ENCODE measurements at places on chromosomes 4 and X.

- DNase-seq, result no peak
Observed at GRCh38 chr4:55329012-55329411, 17.0 kb upstream of the SRD5A3 start.

DNA sequence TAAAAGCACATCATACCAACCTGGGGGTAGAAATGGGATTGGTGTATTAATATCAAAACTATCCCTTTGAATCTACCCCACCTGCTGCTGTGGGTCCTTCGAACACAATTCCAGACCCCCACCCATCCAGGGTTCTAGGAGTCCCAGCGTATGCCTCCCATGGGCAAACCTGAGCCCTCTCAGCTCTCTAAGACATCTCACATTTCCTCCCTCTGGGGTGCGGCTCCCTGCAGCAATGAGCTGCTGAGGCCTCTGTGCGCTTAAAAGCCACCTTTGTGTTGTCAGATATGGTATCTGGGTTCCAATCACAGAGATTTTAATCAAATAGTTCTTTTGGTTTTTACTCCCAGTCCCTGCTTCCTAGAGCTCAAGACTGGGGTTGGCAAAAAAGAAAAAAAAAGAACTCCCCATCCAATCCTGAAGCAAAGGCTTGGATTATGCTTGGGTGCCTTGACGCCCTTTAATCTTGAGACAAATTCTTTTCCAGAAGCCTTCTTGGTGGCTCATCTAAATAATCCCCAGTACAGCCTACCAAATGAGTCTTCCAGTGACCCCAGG lies 37.5 kb upstream of the NOCT start:
- DNase-seq, result no peak

- DNase-seq, result no peak
Observed at GRCh38 chr4:173185847-173186510, 17.4 kb downstream of the GALNT7 start.

DNA sequence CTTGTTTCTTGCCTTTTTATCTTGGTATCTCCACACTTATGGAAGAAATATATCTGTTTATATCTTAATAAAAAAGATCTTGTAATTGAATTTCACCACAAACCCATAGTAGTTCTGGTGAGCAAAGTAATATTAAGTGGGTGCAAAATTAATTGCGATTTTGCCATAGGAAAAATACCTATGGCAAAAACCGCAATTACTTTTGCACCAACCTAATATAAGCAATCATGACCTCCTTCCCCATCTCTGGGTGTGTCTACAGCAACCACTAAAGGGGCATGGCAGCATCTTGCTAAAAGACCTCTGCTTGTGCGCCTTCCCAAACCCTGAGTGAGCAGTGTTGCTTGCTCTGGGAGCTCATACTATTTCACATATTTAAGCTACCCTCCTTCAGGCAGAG lies 124.2 kb upstream of the GUCY1A1 start:
- no peak for DNase-seq

DNA sequence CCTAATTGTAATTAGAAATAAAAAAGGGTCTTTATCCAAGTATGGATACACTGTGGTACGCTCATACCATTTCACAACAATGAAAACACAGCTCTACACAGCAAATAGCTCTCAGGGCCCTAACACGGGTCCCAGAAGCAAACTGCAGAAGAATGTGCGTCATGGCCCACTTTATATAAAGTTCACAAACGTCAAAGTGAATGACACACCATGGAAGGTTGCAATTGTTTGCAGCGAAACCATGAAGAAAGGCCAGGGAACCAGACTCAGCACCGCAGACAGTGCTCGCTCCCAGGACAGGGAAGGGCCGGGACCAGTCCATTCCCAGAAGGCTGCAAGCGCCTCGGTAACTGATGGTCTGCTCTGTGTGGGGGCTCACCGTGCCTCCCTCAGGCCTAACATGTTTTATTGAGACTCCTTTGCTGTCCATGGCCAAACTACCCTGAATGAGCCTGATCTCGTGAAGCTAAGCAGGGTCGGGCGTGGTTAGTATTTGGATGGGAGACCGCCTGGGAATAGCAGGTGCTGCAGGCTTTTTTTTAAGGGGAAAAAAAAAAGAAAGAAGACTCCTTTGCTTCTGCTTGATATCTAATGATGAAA lies 47.8 kb downstream of the ACOX3 start:
- no peak for DNase-seq

- DNase-seq, result no peak
Observed at GRCh38 chrX:107827852-107828251, 2.2 kb downstream of the MID2 start.

GRCh38 chrX:109537324-109537665 lies 651 bp downstream of the NXT2 start:
- no peak for DNase-seq

- DNase-seq, result peak; percentile 61
Observed at GRCh38 chrX:65601530-65602220, 65.8 kb upstream of the MSN start.

DNA sequence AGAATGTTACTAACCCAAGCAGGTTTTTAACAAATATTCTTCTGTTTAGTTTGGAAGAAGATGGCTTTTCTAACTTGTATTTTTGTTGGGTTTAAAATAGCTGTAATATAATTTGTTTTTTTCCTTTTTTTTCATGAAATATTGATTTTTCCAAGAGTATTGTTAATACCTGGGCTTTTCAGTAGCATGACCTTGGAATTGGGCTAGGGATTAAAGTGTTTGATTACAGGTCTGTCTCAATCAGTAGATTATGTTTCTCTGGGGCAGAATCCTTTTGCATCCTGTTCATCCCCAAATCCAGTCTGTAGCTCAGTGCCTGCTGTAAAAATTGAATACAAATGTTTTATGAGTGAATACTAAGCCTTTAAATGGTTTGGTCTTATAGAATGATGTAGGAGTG lies 479.8 kb downstream of the RAPGEF2 start:
- no peak for DNase-seq
